SW480 (cell line): ENCODE measurements at places on chromosomes 13 and 19.

- peak; percentile 93 for DNase-seq
Observed at GRCh38 chr13:30744056-30744680, 8.8 kb downstream of the ALOX5AP start.

DNA sequence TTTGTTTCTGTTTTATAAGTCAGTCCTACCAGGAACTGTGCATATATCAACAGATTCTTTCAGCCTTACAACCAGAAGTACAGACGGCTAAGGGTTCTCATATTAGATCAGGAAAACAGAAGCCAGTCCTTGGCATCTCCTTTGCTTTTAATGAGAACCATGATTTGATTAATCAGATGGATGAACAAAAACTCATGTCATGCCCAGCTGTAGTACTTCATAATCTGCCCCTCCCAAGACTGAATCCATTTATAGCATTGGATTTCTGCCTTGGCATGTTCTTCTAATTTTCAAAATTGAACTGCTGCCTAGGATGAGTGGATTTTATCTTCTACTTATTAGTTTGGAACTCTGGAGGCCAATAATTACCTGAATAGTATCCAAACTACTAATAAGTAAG lies 617.2 kb downstream of the SLITRK5 start:
- DNase-seq: no peak

DNA sequence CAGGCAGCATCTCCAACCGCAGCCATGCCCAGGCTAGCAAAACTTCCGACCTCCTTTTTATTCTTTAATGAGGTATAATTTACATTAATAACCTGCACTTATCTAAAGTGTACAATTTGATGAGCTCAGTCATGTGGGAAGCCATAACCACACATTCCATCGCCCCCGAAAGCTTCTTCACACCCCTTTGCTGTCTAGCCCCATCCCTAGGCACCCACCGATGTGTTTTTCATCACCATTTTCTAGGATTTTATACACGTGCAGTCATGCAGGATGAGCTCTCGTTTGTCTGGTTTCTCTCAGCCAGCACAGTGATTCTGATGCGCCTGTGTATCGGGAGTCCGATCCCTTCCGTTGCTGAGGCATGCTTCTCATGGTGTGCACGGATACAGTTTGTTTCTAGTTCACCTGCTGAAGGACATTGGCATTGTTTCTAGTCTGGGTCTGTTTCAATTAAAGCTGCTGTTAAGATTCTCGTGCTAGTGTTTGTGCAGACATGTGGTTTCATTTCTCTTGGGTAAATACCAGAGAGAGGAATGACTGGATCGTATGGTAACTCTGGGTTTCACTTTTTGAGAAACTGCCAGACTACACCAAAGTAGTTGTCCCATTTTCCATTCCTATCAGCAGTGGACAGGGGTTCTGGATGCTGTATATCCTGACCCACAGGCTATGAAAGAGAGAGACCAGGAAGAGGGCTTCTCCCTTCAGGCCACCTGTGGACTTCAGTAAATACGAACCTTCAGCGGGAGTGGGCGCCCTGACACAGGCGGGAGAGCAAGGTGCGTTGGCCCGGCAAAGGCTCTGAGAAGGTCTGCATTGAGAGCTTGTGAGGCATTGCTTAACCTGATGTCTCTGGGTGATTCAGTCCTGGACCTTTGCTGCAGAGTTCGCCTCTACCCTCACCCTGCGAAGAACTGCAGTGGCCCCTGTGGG lies 4.9 kb downstream of the AP1M1 start:
- no peak for DNase-seq

GRCh38 chr13:94073007-94073744 lies 406.3 kb downstream of the DCT start:
- no peak for DNase-seq

GRCh38 chr19:10473192-10473591 lies 30.0 kb downstream of the KEAP1 start:
- no peak for DNase-seq

GRCh38 chr13:37277435-37278144 lies 172.1 kb upstream of the CSNK1A1L start:
- no peak for DNase-seq

GRCh38 chr19:33406521-33407139 lies 33.1 kb downstream of the CEBPG start:
- DNase-seq: peak; percentile 38

GRCh38 chr19:1211494-1212234 lies 6.1 kb downstream of the STK11 start:
- DNase-seq: no peak

- peak; percentile 87 for DNase-seq
Observed at GRCh38 chr19:19034204-19034624, 811 bp downstream of the ARMC6 start.

DNA sequence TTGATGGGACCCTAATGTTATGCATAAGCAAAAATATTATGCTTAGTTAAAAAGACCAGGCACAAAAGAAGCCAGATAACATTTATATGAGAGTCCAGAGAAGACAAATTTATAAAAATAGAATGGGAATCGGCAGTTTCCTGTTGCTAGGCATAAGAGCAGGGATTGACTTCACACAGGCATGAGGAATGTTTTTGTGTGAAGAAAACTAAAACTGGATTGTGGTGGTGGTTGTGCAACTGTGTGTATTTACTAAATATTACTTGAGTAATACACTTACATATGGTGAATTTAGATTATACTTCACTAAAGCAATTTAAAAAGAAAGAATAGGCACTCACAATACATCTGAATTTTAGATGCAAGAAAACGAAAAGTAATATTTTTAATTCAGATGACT lies 108.3 kb downstream of the SLITRK1 start:
- DNase-seq: no peak

GRCh38 chr19:53853707-53854106 lies 14.0 kb upstream of the MYADM start:
- DNase-seq: no peak
